Body of pancreas (tissue), 4 donors: ENCODE measurements at places on chromosomes 7 and 10.

DNA sequence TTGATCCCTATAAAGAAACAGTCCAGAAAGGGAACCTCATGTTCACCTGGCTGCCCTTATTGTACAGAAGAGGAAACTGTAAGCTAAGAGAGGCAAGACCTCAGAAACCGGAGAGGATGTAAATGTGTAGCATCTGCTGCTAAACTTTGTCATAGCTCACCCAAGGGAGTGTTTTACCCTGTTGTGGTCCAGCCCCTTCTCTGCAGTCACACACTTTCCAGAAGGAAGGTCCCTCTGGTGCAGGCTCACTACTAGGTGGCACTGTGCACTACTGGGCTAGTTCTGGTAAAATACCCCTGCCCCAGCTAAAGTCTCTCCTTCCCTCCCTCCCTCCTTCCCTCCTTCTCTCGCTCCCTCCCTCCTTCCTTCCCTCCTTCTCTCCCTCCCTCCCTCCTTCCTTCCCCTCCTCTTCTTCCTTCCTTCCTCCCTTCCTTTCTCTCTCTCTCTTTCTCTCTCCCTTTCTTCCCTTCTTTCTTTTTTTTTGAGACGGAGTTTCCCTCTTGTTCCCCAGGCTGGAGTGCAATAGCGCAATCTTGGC is 42.5 kb upstream of the LCOR start:
- no peak for DNase-seq

- DNase-seq = no peak
Measured at GRCh38 chr10:70621503-70622078, 19.1 kb upstream of the PRF1 start.

- no peak for DNase-seq
Measured at GRCh38 chr7:9681284-9681683, 1247.9 kb downstream of the NXPH1 start.

GRCh38 chr7:154770361-154770760 is 232.6 kb downstream of the PAXIP1 start:
- DNase-seq = no peak
